ENCODE measurements at places on chromosomes 4 and X. TPM values are rescaled to one million over a fixed set of nuclear protein-coding genes. Genes with fewer than 3 reads are reported as not detected.

The OTC gene
- total RNA-seq, result 3.2 TPM

The INTU gene
- 11.8 TPM for total RNA-seq

The RTL9 gene
- 0.39 TPM for total RNA-seq

DNA sequence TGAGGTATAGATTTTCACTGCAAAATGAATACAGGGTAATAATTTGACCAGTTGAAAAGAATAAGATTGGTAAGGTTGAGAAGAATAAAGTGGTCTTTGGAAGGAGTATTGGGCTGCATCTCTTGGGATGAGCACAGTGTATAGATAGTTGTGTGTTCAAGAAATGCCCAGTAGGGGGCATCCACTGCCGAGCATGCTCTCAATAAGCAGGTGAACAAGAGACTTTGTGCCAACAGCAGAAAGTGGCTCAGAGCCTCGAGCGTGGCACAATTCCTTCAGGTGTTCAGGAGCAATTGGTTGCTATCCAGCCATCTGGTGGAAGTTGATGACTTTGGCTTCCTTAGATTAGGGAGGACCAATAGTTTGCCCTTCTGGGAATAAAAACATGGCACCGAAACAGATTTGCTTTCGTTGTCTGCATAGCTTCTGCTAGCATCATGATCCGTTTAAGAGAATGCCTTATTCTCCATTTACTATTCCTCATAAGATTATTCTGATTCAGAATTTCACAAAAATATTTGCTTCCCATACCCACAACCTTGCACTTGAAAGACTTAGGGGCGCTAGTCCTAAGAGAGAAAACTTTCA is 258.1 kb upstream of the NEIL3 start:
- H3K4me1 ChIP-seq, result no peaks in the 10 kb centered on the region
- no peak overlapping the region for H3K27ac ChIP-seq
- DNase-seq, result no peak
- peaks cover 3% of the 10 kb centered on the region for H3K27me3 ChIP-seq

- no peaks in the 10 kb centered on the region for H3K4me1 ChIP-seq
- no peak overlapping the region for H3K27ac ChIP-seq
- DNase-seq, result no peak
- H3K36me3 ChIP-seq, result peaks cover 13% of the 10 kb centered on the region
- no peak overlapping the region for H3K4me3 ChIP-seq
These were observed 13.1 kb downstream of the PI4K2B start for GRCh38 chr4:25246680-25247611.

GRCh38 chr4:64780664-64781063 is 371.4 kb upstream of the TECRL start:
- no peaks in the 10 kb centered on the region for H3K4me1 ChIP-seq
- no peaks in the 10 kb centered on the region for H3K36me3 ChIP-seq
- no peak overlapping the region for H3K4me3 ChIP-seq
- DNase-seq, result no peak
- H3K27me3 ChIP-seq, result no peaks in the 10 kb centered on the region

DNA sequence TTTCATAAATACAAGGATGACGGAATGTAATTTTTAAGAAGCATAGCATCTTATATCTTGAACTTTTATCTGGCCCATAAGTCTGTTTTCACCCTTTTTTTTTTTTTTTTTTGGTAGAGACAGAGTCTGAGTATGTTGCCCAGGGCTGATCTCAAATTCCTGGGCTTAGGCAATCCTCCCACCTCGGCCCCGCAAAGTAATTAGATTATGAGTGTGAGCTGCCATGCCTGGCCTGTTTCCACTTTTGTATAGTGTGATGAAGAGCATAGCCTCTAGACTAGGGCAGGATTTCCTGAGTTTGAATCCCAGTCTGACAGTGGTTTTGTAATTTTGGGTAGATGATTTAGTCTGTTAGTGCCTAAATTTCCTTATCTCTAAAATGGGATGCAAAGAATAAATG is 11.0 kb downstream of the STIM2 start:
- no peak overlapping the region for H3K27ac ChIP-seq
- DNase-seq, result no peak
- no peak overlapping the region for H3K4me3 ChIP-seq
- peaks cover 25% of the 10 kb centered on the region for H3K4me1 ChIP-seq
- H3K36me3 ChIP-seq, result no peaks in the 10 kb centered on the region

GRCh38 chrX:112979879-112980278 is 139.2 kb upstream of the AMOT start:
- H3K4me1 ChIP-seq, result peaks cover 4% of the 10 kb centered on the region
- no peak overlapping the region for H3K4me3 ChIP-seq
- H3K36me3 ChIP-seq, result no peaks in the 10 kb centered on the region
- H3K27ac ChIP-seq, result no peak overlapping the region
- no peak for DNase-seq
- no peaks in the 10 kb centered on the region for H3K27me3 ChIP-seq

DNA sequence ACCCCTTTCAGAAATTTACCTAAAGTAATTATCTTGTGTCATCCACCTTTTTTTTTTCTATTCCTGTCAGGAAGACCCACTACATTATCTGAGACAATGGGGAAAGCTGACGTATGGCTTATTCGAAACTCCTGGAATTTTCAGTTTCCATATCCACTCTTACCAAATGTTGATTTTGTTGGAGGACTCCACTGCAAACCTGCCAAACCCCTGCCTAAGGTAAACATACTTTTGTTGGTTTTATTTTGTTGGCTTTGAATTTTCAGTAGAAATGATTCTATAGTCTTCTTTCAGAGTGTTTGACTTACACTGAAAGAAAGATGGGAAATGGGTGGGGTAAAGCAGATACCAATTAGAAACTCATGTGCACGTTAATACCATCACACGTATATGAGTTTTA is 2.2 kb downstream of the UGT2B7 start:
- H3K4me1 ChIP-seq, result peaks cover 10% of the 10 kb centered on the region
- H3K36me3 ChIP-seq, result no peaks in the 10 kb centered on the region
- DNase-seq, result no peak
- no peak overlapping the region for H3K27ac ChIP-seq
- no peaks in the 10 kb centered on the region for H3K27me3 ChIP-seq

- DNase-seq, result no peak
- no peak overlapping the region for H3K4me3 ChIP-seq
- H3K4me1 ChIP-seq, result no peaks in the 10 kb centered on the region
- H3K27me3 ChIP-seq, result no peaks in the 10 kb centered on the region
- H3K27ac ChIP-seq, result no peak overlapping the region
These were observed 283.4 kb downstream of the EPHA5 start for GRCh38 chr4:65386927-65387326.

GRCh38 chr4:151459375-151459774 is 50.4 kb downstream of the FHIP1A start:
- H3K4me1 ChIP-seq, result peaks cover 26% of the 10 kb centered on the region
- DNase-seq, result no peak
- peak overlapping the region; percentile 69 for H3K4me3 ChIP-seq
- H3K27me3 ChIP-seq, result no peaks in the 10 kb centered on the region
- H3K36me3 ChIP-seq, result no peaks in the 10 kb centered on the region
- peak overlapping the region; percentile 48 for H3K27ac ChIP-seq

DNA sequence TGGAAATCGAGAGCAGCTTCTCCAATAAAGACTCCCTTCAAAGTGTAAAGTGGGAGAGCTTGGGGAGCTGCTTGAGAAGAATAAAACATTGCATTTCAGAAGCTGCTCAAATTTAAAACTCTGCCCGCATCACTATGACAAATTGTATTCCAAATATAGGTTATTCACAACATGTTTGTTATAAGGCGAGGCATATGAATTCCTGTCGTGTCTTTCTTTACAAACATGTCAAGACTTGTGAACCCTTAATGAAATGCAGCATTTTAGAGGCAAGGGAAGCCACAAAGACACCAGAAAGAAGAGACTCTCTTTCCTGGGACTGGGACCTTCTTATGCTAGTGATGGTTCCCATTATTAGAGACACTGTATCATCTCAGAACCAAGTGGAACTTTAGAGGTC is 311.2 kb downstream of the DHX15 start:
- H3K4me3 ChIP-seq, result peak overlapping the region; percentile 48
- H3K27me3 ChIP-seq, result no peaks in the 10 kb centered on the region
- peak overlapping the region; percentile 97 for H3K27ac ChIP-seq
- H3K36me3 ChIP-seq, result peaks cover 3% of the 10 kb centered on the region
- H3K4me1 ChIP-seq, result no peaks in the 10 kb centered on the region
- no peak for DNase-seq

- H3K27ac ChIP-seq, result peak overlapping the region; percentile 40
- no peak for DNase-seq
- H3K36me3 ChIP-seq, result no peaks in the 10 kb centered on the region
- H3K4me3 ChIP-seq, result peak overlapping the region; percentile 90
- H3K27me3 ChIP-seq, result peaks cover 92% of the 10 kb centered on the region
These were observed 8.1 kb upstream of the GSX2 start for GRCh38 chr4:54091637-54092404.

GRCh38 chr4:186104114-186104889 is at the start of gene FAM149A:
Gene FAM149A (plus strand): TSS chr4:186104704.
- no peak for DNase-seq
- H3K27me3 ChIP-seq, result peaks cover 44% of the 10 kb centered on the region
- peak within 1 kb of the TSS; percentile 90 for H3K27ac ChIP-seq
- peaks cover 19% of the 10 kb centered on the region for H3K4me1 ChIP-seq
- peaks cover 4% of the 10 kb centered on the region for H3K36me3 ChIP-seq
- H3K4me3 ChIP-seq, result peak within 1 kb of the TSS; percentile 91

DNA sequence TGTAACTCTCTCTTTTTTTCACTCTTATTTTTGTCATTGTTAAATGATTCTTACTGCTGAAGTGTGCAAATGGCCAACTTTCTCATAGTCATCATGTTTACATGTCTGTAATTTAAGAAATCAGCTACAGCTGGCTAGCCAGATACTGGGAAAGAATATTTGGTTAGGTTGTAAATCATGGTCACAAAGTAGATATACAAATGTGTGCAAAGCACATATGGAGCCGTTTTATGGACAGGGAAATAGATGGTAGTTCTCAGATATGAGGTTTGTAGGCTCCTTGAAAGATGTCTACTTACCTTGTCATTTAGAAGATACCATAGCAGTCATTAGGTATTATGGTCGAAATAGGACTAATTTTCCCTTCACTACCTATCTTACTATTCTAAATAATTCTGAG is 430.4 kb downstream of the ADGRL3 start:
- H3K36me3 ChIP-seq, result peaks cover 7% of the 10 kb centered on the region
- H3K27ac ChIP-seq, result no peak overlapping the region
- no peaks in the 10 kb centered on the region for H3K27me3 ChIP-seq
- no peak for DNase-seq
- no peak overlapping the region for H3K4me3 ChIP-seq

GRCh38 chr4:109075621-109076020 is 226.8 kb downstream of the COL25A1 start:
- DNase-seq, result no peak
- H3K36me3 ChIP-seq, result no peaks in the 10 kb centered on the region
- H3K27me3 ChIP-seq, result peaks cover 3% of the 10 kb centered on the region
- no peak overlapping the region for H3K27ac ChIP-seq
- H3K4me1 ChIP-seq, result peaks cover 24% of the 10 kb centered on the region
- H3K4me3 ChIP-seq, result no peak overlapping the region

GRCh38 chr4:71231129-71232055 is 107.4 kb upstream of the SLC4A4 start:
- no peaks in the 10 kb centered on the region for H3K36me3 ChIP-seq
- no peak overlapping the region for H3K4me3 ChIP-seq
- peaks cover 27% of the 10 kb centered on the region for H3K4me1 ChIP-seq
- no peak overlapping the region for H3K27ac ChIP-seq

- no peak overlapping the region for H3K27ac ChIP-seq
- no peak overlapping the region for H3K4me3 ChIP-seq
- H3K4me1 ChIP-seq, result peaks cover 4% of the 10 kb centered on the region
- H3K27me3 ChIP-seq, result peaks cover 13% of the 10 kb centered on the region
These were observed 5.3 kb upstream of the PDLIM3 start for GRCh38 chr4:185540487-185541120.

GRCh38 chr4:5885733-5886132 is 7.2 kb downstream of the CRMP1 start:
- peaks cover 4% of the 10 kb centered on the region for H3K4me1 ChIP-seq
- no peak overlapping the region for H3K27ac ChIP-seq
- no peak overlapping the region for H3K4me3 ChIP-seq
- H3K36me3 ChIP-seq, result no peaks in the 10 kb centered on the region

GRCh38 chr4:26048378-26048882 is 134.4 kb downstream of the SMIM20 start:
- no peaks in the 10 kb centered on the region for H3K36me3 ChIP-seq
- no peak for DNase-seq
- no peak overlapping the region for H3K4me3 ChIP-seq
- H3K27me3 ChIP-seq, result peaks cover 9% of the 10 kb centered on the region
- peaks cover 26% of the 10 kb centered on the region for H3K4me1 ChIP-seq
- peak overlapping the region; percentile 60 for H3K27ac ChIP-seq

DNA sequence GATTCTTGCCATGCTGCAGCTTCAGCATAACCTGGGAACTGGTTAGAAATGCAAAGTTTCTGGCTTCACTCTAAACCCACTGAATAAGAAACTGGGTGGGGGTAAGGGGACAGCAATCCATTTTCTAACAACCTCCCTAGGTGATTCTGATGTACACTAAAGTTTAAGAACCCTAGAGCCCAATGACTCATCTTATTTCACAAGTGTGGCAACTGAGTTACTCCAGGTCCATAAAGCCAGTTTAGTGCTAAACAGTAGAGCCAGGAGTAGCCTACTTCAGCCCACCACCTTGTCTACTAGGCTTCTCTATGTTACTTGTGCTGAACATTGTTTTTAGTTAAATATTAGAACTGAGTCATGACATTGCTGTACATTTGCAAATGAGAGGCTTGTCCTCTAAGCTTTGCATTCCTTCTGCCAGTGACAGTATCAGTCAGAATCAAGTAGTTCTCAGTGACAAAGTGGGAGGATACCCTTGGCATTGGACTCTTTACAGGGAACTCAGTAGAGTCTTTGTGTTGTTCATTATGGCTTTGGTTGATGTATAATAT is 518.0 kb downstream of the RPA4 start:
- peaks cover 25% of the 10 kb centered on the region for H3K4me1 ChIP-seq
- peak overlapping the region; percentile 38 for H3K27ac ChIP-seq
- no peak overlapping the region for H3K4me3 ChIP-seq
- DNase-seq, result no peak
- no peaks in the 10 kb centered on the region for H3K27me3 ChIP-seq

DNA sequence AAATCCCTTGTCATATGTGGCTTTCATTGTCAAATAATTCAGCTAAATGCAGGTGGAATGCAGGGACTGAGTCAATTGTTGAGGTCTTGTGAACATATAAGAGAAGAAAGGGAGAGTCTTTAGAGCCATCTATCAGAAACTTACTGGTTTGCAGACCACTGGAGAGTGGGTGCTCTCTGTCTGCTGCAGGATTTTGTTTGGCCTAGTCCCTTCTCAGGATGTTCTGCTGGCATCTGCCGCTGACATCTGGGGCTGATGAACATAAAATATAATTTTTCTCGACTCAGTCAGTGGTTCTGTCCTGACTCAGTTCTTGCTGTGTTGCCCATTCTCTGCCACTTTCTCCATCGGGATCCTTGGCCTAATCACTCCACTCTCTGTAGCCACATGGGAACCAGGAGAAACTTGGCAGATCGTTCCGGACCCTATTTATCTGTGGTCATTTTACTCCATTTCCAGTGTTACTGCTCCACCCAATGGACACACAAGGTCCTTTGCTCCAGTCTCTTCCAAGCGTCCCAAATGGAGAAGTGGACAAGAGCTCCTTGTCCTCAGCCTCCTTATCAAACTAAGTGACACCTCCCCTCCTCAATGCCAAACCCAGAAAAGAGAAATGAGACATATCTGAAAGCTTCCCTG is 436.2 kb downstream of the FAT4 start:
- no peaks in the 10 kb centered on the region for H3K36me3 ChIP-seq
- no peaks in the 10 kb centered on the region for H3K4me1 ChIP-seq
- H3K27ac ChIP-seq, result no peak overlapping the region
- no peak overlapping the region for H3K4me3 ChIP-seq

- H3K36me3 ChIP-seq, result no peaks in the 10 kb centered on the region
- H3K4me3 ChIP-seq, result no peak overlapping the region
- peaks cover 9% of the 10 kb centered on the region for H3K27me3 ChIP-seq
- H3K27ac ChIP-seq, result no peak overlapping the region
- peaks cover 7% of the 10 kb centered on the region for H3K4me1 ChIP-seq
These were observed 104.9 kb upstream of the DHX15 start for GRCh38 chr4:24689212-24689611.

- H3K27ac ChIP-seq, result no peak overlapping the region
- no peak overlapping the region for H3K4me3 ChIP-seq
- H3K36me3 ChIP-seq, result no peaks in the 10 kb centered on the region
- peak; percentile 82 for DNase-seq
These were observed 10.4 kb downstream of the L1CAM start for GRCh38 chrX:153875391-153876111.

Data from type B pancreatic cell (in vitro differentiated cells).